ENCODE measurements at places on chromosomes 6 and 20. TPM values are rescaled to one million over a fixed set of nuclear protein-coding genes. Genes with fewer than 3 reads are reported as not detected.

TBC1D32 gene
- total RNA-seq: 4.6 TPM

OLIG3 gene
- 0.15 TPM for total RNA-seq

CALHM5 gene
- total RNA-seq: not detected

LAMA2 gene
- 0.48 TPM for total RNA-seq

CCM2L gene
- total RNA-seq: not detected

AKIRIN2 gene
- 45.7 TPM for total RNA-seq

SLC2A4RG gene
- 58.9 TPM for total RNA-seq

KCNG1 gene
- total RNA-seq: 2.1 TPM

HLA-DOB gene
- total RNA-seq: 1.3 TPM

SLC35F1 gene
- 0.14 TPM for total RNA-seq

ADGRF1 gene
- not detected for total RNA-seq

FOXF2 gene
- not detected for total RNA-seq

Data from activated CD4-positive, alpha-beta memory T cell treated with anti-CD3 and anti-CD28 coated beads for 36 hours (primary cell).